ENCODE measurements at places on chromosomes 13 and 19.

DNA sequence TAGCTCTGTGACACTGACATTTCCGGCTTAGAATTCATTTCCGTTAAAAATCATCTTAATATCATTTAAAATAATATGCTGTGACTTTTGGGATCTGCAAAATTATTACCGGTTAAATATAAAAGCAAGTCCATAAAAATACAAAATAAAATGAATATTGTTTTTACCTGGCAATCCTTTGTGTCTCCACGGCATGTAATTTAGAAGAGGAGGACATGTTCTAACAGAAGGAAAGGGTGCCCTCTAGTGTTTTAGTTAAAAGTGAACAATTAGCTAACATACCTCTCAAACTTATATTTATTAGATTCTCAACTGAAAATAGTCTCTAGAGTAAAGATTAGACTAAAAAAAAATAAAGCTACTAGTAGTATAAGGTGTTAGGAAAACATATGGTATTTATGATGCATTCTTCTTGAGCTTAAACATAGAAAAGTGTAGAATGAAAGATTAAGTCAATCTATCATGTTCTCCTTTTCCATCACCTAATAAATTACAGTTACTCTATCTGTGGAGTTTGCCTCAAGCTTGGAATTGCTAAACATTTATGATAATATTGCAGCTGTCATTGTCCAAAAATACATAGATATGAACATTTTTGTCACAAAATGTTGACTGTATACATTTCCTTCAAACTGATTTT, 676.7 kb upstream of the SPRY2 start:
- peak; percentile 23 for DNase-seq

GRCh38 chr13:30666113-30666512, 48.4 kb downstream of the USPL1 start:
- no peak for DNase-seq

- DNase-seq: no peak
Measured at GRCh38 chr19:2150794-2151338, 500 bp downstream of the AP3D1 start.

DNA sequence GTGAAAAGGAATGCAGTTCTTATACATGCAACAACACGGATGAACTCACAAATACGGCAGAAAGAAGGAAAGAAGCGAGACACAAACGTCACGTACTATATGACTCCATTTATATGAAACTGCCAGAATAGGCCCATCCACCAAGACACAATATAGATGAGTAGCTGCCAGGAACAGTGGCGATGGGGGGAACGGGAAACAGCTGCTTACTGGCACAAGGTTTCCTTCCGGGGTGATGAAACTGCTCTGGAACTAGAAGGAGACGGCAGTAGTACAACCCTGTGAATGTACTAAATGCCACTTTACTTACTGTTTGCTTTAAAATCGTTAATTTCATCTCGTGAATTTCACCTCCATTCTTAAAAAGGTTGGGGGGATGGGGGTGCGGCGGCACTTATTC, 28.9 kb downstream of the MLLT1 start:
- no peak for DNase-seq

DNA sequence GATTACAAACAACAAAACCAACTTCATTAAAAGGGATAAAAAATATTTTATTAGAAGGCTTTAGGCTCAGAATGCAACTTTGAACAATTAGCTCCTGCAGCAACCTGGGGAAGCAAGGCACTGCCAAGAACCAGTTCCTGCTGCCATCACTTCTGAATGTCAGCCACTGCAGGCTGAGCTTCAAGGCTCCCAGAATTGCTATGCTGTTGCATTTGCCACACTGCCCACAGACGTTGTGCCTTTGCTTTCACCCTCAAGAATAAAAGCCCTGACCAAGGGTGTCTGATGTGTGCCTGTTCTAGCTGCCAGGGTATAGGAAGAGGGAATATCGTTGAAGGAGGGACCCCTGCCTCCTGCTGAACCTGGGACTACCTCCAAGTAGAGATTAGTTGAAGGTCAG, 238.4 kb downstream of the ITGBL1 start:
- DNase-seq: no peak

DNA sequence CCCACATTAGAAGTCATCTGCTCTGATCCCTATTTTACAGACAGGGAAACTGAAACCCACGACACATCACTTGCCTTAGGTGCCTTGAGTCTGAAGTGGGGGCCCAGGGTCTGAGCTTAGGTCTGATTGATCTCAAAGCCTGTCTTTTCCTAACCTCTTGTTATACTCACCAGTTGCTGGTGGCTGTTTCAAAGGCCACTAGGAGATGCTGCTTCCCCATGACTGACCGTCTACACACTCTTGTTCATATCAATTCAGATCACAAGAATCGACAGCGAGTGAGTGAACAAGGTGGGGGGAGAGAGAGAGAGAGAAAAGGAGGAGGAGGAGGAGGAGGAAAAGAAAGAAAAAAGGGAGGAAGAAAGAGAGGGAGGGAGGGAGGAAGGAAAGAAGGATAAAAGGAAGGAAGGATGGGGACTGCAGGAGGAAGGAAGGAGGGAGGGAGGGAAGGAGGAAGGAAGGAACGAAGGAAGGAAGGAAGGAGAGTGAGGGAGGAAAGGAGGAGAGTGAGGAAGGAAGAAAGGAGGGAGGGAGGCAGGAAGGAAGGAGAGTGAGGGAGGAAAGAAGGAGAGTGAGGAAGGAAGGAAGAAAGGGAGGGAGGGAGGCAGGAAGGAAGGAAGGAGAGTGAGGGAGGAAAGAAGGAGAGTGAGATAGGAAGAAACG, 3.3 kb downstream of the OR10H1 start:
- DNase-seq: peak; percentile 35

GRCh38 chr19:47703301-47703700, 9.9 kb upstream of the EHD2 start:
- DNase-seq: no peak

- no peak for DNase-seq
Measured at GRCh38 chr19:2089001-2089711, 7.0 kb downstream of the MOB3A start.

DNA sequence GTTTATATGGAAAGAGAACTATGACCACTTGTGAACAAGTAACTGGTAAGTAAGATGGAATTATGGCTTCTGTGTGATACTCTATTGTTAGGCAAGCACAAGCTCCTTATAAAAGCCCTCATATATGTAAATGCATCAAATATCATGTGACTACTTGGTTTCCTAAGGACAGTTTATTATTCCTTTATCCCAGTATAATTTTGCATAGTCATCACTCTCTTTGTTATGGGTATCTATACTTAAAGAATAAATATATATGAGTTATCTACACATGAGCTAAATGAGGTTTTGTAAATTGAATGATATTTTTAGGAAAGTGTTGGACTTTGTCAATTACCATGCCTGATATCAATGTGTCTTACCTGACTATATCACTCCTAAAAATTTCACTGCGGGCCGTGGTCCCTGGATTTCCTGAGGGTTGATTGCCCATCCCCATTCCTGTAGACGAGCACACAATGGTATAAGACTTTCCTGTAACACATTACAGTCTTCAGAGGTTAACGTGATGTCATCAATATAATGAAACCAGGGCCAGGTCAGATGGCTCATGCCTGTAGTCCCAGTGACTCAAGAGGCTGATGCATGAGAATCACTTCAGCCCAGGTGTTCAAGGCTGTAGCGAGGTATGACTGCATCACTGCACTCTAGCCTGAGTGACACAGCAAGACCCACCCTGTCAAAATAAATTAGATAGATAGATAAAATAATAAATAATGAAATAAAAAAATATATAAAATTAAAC, 20.7 kb downstream of the ZNF844 start:
- DNase-seq: no peak

DNA sequence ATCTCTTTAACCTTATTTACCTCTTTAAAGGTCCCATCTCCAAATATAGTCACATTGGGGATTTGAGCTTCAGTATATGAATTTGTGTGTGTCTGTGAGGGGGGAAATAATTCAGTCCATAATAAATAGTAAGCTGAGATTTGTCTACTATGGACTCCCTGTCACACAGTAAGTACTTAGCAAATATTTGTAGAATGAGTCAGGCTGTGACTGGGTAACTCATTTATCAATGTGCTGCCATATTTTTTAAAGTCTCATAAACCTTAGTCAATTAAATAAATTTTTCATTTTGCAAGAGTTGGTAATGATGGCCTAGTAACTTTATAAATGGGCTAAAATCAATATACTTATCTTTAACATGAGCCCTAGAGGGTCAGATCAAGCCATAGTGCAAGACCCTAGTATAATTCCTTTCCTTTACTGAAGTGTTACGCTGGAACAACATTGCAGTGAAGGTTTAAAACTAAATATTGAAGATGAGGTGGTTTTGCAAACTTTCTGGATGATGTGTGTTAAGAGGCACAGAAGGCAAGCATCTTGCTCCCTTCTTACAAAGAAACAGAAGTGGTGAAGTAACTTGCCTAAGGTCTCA, 305.1 kb downstream of the KCNRG start:
- DNase-seq: no peak

- DNase-seq: no peak
Measured at GRCh38 chr13:20519875-20520274, 5.8 kb downstream of the CRYL1 start.

DNA sequence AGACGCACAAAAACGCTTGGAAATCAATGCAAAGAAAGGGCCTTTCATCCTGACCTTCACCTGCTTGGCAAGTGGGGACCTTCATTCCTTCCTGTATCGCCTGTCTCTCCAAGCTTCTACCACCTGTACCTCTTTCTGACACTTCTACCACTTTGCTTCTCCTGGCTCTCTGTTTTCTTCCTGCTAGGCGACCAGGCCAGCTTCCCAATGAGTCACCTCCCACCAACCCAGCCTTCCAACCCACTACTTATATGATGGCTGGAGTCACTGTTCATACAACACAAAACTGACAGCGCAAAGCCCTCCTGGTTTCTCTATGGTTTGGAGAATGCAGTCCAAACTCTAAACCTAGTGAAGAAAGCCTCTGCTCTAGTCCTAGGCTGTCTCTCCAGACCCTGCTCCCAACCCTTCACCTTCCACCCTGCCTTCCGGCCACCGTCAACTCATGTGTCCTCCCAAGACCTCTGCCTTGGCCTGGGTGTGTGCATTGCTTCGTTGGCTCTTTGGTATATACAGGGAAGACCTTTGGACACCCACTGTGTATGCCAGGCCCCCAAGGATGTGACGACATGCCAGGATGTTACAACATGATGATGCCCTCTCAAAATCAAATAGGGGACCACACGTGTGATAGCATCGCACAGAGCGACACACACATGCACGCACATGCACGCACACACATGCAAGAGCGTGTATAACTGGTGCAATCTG, 148.5 kb downstream of the STK24 start:
- no peak for DNase-seq

DNA sequence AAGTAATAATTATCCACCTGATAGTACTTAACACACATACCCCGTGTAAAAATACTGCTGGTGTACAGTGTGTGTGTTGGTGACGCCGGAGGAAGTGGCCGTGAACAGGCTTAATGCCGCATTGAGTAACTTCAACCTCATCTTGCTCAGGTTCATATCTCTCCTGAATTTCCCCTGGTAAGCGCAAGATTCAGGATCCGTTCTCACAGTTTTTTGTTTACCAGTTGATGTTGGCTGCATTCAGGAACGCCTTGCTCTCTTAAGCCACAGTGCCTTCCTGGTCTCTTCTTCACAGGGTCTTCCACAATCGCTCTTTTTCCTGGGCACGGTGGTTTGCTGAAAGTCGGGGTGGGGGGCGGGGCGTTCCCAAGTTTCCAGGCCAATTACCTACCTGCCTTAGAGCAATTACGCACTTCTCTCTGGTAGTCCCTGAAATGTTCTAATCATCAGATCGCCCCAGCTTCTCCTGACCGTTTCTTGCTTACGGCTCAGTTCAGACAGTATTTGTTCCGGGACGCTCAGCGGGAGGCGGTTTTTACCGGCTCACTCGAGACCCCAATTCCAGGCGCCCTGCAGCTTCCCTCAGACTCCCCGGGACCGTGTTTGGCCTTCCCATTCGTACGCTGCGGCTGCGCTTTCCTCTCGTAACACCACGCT, 706 bp upstream of the DNAJC3 start:
- DNase-seq: no peak

DNA sequence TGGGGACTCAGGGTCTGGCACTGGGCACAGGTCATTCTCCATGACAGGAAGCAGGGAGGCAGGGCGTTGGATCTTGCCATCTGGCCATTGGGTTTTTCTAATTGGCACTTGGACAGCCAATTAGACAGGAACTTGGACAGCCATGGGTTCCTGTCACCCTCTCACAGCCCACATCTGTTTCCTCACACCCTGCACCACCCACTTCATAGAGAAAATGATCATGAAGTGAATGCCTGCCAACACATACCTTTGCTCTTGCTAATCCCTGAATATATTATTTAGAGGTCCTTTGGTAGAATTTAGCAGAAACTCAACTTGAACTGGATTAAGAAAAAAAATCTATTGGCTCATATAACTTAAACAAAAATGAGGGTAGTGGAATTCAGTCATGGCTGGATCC, 4.9 kb upstream of the OLFM2 start:
- DNase-seq: no peak

DNA sequence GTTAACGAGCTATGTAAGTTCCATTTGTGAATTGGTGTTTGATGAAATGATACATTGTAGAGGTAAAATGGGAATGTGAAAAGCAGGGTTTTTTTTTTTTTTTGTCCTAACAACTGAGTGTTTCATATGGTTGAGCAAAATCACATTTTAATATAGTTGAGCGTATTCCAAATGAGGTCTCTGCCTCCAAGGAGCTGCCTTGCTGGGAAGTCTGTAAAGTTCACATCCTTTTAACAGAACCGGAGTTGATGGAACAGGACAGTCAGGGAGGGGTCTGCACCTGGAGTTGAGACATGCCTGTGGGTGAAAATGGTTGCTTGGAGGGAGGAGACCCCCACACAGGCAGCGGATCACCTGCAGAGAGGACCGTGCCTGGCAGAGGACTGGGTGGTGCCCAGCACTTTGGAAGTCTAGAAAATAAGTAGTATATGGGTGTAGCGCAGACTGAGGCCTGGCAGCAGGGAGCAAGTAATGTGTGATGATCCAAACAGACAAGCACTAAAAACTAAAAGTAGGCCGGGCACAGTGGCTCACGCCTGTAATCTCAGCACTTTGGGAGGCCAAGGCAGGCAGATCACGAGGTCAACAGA, 75.2 kb upstream of the UBAC2 start:
- no peak for DNase-seq

GRCh38 chr13:43265028-43265427, 241.6 kb downstream of the DNAJC15 start:
- DNase-seq: no peak

GRCh38 chr13:18954254-18954653, 227.4 kb downstream of the TUBA3C start:
- no peak for DNase-seq

All from HuH-7 (cell line).